Activated CD4-positive, alpha-beta T cell treated with anti-CD3 and anti-CD28 coated beads, Interleukin-2, amount 50 U/mL, for 24 hours (primary cell): ENCODE measurements at places on chromosomes 3 and 15.

GRCh38 chr15:69623392-69624154 lies 171.0 kb downstream of the RPLP1 start:
- DNase-seq, result no peak

GRCh38 chr3:31523543-31523942 lies 9.2 kb upstream of the STT3B start:
- DNase-seq, result no peak

DNA sequence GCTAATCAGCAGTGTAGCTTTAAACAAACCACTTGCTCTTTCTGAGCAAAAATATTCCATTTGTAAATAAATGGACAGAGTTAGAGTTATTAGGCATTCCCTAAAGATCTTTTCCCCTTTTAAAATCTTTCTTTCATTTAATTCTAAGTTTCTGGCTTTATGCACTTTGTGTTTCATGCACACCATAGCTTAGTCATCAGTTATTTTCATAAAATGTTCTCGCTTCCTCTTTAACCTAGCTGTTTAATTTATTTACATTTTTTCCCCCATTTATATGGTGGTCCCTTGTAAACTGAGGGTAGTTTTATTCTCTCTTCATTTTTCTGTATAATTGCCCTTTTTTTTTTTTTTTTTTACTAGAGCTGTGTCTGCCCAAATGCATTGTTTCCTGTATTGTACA lies 315.0 kb upstream of the LRRFIP2 start:
- no peak for DNase-seq

DNA sequence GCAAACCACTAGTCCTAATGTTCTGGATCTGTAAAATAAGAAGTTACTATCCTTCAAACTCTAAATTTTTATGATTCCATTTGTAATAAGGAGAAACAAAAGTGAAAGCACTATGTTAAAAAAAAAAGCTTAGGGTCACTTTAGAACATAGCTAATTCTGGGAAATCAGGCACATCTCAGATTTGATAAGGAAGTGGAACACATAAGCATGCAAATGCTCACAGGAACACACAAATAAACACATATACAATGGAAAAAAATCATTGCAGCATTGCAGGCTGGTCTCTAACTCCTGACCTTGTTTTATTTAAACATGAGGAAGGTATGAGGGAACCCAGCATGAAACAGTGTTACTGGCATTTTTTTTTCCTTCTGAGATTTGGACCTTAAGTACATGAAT lies 63.2 kb upstream of the TNFSF10 start:
- DNase-seq, result no peak

DNA sequence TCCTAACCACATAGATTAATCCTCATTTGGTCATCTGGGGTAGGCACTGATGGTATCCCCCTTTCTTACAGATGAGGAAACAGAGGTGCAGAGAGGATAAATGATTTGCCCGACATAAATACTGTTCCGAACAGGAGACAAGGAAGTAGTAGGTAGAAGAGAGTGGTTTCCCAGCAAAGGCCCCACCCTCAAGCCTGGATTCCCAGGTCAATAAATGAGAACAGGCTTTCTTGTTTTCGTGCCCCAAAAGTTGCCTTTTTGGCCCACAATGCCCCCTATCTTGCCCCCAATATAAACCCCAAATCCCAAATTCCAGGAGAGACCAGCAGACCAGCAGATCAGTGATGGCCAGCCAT lies 125.5 kb upstream of the PRR20G start:
- no peak for DNase-seq

GRCh38 chr15:33766389-33766788 lies 201.9 kb upstream of the CHRM5 start:
- DNase-seq, result no peak

DNA sequence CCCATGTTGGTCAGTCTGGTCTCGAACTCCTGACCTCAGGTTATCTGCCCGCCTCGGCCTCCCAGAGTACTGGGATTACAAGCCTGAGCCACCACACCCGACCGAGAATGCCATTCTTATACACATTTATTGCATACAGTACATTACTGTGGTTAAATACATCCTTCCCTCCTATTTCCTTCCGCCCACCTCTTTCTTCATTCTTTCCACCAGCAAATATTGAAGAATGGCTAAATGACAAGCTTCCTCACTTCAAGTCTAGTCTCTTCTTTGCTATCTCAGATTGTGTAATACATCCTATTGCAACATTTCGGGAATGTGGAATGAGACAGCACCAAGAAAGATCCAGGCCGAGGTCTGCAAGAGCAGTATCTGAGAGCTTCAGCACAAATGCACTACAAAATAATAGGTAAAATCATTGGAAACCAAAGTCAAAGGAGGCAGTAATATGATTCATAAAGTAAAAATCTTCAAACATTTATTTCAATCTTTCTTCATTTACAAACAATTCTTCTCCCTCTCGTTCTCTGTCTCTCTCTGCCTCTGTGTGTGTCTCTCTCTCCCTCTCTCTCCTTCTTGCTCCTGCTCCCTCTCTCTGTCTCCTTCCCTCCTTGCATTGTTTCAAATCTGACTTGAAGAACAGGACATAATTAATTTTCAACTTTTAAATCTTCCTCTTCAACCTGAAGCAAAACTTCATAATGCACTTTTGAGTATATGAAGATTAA lies 94.7 kb upstream of the TGFBR2 start:
- DNase-seq, result no peak

DNA sequence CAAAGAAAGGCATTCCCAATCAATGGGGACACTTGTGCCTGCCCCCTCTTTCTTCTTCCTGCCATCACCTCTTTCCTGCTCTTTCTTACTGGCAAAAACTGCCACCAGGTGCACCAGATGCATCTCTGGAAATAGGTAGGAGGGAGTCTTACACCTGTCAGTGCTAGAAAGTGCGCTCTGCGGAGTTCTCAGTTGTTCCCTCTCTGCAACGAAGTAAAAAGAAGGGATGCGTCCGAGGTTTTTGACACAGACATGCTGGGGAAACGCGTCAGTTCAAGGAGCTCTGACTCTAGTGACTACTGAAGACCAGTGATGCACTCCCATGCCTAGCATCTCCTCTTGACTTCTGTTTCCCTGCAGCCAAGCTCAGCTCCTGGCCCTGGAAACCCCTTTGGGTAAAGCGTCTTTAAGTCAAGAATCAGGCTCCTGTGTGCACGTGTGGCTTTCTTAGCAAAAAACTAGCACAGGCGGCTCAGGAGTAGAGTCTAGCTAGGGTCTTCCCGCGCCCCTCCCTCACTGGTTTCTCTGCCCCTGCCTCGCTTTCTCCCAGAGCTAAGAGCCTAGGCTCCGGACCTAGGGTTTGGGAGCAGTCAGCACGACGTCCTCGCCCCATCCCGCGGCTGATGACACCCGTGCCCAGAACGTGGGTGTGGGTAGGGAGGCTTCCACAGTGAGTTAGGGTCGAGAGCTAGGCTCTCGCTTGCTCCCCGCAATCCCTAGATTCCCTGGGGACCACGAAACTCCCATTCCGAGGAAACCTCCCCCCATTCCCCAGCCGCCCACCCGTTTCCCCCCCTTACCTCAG lies 564 bp upstream of the GRM7 start:
- DNase-seq, result no peak

GRCh38 chr15:35519541-35520149 lies 26.3 kb downstream of the DPH6 start:
- DNase-seq, result no peak

DNA sequence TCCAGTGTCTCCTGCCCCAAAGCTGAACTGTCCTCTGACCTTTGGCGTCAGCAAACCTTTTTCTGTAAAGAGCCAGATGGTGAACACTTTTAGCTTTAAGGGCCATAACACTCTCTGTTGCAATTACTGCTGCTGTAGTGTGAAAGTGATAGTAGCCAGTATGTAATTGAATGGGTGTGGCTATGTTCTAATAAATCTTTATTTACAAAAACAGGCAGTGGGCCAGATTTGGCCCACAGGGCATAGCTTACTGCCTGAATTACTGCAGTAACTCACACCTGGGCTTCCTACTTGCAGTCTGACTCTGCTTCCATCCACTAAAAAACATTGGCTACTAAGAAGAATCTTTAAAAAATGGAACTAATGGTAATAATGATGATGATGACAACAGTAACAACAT lies 68.0 kb upstream of the SLC6A11 start:
- no peak for DNase-seq

DNA sequence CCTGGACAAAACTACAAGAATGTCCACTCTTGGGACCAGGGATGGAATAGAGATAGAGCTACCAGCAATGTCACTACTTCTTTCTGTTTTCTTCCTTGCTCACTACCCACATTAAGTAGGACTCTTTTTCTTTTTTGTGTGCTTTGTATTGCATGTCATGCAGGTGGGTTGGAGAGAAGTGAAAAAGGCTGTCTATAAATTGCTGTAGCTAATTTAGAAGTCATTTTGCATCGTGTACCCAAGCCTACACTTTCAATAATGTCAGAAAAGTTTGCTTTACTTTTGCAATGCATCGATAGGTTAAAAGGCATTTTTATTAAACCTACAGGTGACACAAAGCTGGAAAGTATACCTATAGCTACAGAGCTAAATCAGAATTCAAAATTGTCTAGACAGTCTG lies 58.9 kb downstream of the GTF2E1 start:
- no peak for DNase-seq

DNA sequence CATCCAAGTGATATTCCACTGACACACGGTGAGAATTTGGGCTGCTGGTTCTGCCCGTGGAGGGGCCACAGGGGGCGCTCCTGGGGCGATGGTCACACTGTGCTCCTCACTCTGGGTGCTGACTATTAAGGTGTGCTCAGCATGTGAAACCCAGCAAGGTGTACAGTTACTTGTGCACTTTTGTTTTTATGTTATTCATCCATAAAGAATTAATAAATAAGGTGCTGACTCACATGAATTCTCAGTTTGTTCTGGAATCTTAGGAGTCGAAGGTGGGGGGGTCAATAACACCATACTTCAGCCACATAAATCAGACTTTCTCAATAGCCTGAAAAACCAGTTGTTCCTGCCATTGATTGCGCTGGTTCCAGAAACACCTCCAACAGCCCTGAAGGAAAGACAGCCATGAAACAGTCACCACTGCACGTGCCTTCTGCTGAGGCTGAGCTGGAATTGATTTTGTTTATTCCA lies 53.5 kb upstream of the SPATA12 start:
- DNase-seq, result no peak

- DNase-seq, result no peak
These were observed 64.5 kb downstream of the PCSK6 start for GRCh38 chr15:101424984-101425383.

- no peak for DNase-seq
These were observed 20.8 kb downstream of the LYSMD4 start for GRCh38 chr15:99712415-99712814.

- DNase-seq, result no peak
These were observed 16.1 kb upstream of the KY start for GRCh38 chr3:134666885-134667284.

GRCh38 chr15:73303636-73304035 lies 65.1 kb downstream of the HCN4 start:
- no peak for DNase-seq

- DNase-seq, result no peak
These were observed 4.6 kb upstream of the LMOD3 start for GRCh38 chr3:69126999-69127398.

- DNase-seq, result no peak
These were observed 18.1 kb downstream of the TRPM1 start for GRCh38 chr15:31083370-31083780.

DNA sequence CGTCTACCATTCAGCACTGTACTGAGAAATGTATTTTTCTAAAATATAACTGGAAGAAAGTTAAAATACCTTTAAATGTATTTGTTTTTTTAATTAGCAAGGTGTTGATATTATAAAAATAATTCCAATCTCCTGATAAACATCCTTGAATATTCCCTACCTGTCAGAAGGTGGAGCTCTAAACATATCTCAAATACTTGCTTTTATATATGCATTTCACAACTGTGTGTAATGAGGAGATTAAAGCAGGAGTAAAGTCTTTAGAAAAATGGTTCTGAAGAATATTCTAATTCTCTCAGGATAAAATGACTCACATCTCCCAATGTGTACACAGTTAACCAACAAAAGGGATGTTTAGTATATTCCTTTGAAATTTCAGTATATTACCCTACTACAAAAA lies 422.7 kb downstream of the PLCL2 start:
- no peak for DNase-seq

GRCh38 chr3:46649436-46649835 lies 37.1 kb downstream of the FAM240A start:
- no peak for DNase-seq

DNA sequence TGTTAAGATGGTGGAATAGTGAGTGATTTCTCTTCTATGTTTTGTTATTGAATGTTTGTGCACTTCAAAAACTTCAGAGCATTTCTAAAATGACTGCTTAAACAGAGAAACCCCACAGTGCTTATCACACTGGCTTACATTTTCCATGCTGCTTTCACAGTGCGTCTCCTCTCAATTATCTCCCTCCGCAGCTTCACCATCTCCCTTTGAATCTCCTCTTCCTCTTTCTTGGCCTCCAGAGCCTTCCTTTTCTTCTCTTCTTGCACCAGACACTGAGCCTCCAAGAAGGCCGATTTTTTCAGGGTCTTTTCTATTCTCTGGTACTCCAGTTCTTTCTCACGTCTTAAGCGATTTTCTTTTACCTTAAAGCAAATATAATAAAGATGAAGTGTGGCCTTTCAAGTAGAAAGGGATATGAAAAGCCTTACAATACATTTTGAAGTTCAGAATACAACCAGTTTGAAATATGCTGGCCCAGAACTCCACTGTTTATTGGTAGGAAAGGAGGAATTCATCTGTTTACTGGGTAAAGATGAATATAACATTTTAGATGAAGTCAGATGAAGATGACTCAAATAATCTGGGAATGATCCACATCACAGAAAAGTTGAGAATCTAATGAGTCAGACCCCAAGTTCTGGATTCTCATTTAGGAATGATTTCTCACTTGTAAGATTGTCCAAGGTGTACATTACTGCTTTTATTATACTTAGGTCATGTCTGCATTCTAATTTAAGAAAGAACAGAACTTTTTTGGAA lies 21.4 kb downstream of the CCDC191 start:
- DNase-seq, result no peak

- DNase-seq, result no peak
These were observed 54.5 kb upstream of the FNDC3B start for GRCh38 chr3:171984883-171985282.

DNA sequence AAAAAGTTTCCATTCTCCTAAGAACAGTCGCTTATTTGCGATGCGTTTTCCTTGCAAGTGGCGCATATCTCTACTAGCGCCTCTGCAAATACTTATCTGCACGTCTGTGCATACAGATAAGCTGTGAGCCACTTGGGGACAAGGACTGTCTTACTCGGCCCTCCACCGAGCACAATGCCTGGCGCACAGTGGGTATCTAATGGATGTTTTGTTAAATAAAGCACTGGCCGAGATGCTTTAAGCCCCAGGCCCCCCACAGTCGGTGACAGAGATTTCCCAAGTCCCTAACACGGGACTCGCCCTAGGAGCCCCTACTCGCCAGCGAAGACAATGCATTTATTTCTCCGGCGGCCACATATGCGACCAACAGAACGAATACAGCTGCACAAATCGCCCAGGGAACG lies 503 bp downstream of the HLTF start:
- DNase-seq, result peak; percentile 4

- DNase-seq, result no peak
These were observed 62.9 kb upstream of the NR2E3 start for GRCh38 chr15:71747128-71748083.

- DNase-seq, result no peak
These were observed 31.6 kb downstream of the CBLB start for GRCh38 chr3:105837143-105837740.
